GM23248 (cell line): ENCODE measurements at places on chromosomes 3 and 15.

DNA sequence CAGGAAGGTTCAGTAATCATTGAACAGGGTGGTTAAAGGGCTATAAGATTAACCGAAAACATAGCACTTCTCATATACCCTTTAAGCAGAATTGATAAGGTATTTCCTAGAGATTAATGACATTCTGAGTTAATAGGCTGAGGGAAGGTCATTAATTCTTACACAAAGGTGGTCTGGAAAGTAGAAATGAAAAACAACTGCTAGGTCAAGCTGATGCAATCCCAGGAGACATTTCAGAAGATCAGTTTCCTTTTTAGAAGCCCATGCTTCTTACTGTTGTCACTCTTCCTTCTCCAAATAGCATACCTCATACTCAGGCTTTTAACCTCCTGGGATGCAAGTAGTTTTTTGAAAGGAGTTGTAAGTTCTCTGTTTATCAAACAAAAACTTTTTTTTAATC is 8.8 kb downstream of the FILIP1L start:
- DNase-seq, result peak; percentile 8

GRCh38 chr3:60386306-60386705 is 864.9 kb downstream of the FHIT start:
- DNase-seq, result no peak

- DNase-seq, result no peak
Observed at GRCh38 chr3:101842245-101842934, 6.9 kb upstream of the NFKBIZ start.

DNA sequence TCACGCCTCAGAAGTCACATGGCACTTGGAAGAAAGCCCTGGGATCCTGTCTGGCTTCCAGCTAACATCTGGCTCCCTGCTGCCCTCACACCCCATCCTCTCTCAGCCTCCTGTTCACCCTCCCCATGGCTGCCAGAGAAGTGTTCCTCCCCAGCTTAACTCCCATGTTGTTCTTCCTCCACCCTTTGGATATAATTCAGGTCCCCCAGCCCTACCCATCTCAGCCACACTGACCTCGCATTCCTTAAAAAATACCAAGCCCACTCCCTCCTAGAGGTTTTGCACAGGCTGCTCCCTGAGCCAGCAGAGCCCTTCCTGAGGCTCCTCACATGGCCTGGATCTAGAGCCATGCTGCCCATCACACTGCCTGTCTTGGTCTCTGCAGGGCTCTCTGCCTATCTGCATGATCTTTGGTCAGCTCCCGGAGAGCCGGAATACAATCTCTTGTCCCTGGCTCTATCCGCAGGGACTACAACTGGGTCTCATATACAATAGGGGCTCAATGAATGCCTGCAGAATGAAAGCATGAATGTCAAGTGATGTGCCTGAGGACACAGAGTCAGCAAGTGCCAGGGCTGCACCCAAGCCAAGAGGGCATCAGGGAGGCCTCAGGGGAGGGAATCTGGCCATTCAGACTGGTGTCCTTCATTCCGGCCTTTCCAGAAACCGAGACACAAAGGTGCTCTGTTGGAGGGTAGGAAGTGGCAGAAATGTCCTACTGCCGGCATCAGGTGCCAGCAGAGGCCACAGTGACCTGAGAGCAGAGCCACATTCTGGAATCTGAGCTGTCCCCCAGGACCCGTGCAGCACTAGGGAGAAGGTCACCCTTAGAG is 3.8 kb upstream of the TKT start:
- no peak for DNase-seq

DNA sequence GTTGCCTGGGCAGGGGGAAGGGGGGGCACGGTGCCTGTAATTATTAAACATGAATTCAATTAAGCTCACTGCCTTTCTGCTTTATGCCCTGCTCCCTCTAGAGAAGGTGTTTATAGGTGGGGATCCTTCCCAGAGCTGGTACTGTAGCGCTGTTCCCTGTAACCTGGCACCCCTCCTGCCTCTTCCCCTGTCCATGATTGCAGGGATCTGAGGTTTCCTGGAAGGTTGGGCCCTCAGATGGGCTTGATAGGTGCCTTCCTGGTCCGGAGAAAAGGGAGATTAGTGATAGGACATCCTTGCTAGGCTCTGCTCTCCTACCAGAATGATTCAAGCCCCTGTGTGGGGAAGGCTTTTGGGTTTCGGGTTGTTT is 2.1 kb upstream of the FAM131A start:
- DNase-seq, result peak; percentile 42

GRCh38 chr3:168154089-168154488 is 58.4 kb upstream of the GOLIM4 start:
- no peak for DNase-seq

GRCh38 chr3:135927155-135927554 is 38.4 kb upstream of the PPP2R3A start:
- DNase-seq, result peak; percentile 90

GRCh38 chr3:161171639-161172552 is 49.2 kb upstream of the NMD3 start:
- peak; percentile 18 for DNase-seq

- DNase-seq, result no peak
Observed at GRCh38 chr15:69561071-69561784, 108.6 kb downstream of the RPLP1 start.

GRCh38 chr3:187098923-187099512 is 40.3 kb downstream of the RPL39L start:
- no peak for DNase-seq

DNA sequence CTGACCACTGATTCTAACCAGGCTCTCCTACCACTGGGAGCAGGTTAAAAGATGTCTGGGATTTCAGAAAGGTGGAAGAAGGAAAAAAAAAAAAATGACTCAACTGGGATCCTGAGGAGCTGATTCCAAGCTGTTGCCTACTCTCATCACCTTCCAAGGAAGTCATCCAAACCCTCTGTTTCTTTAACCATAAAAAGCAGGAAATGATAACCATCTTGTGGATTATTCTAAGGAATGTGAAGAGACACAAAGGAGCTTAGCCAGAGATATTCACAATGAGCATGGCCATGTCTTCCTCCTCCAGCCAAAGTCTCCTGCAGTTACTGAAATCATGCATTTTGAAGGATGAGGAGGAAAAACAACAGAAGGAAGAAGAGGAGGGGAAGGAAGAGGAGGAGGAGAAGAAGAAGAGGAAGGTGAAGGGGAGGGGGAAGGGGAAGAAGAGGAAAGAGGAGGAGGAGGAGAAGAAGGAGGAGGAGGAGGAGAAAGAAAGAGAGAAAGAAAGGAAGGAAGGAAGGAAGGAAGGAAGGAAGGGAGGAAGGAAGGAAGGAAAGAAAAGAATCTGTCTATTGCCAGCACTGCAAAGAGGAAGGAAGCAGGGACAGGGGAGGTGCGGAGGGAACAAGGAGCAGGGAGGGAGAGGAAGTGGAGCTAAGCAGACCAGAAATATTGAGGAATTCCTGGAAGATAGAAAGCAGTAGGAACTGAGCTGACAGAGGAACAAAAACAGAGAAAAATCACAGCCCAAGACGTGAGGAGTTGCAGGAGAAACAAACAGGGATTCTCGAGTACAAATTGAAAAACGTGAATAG is 229.2 kb downstream of the UACA start:
- DNase-seq, result peak; percentile 35

DNA sequence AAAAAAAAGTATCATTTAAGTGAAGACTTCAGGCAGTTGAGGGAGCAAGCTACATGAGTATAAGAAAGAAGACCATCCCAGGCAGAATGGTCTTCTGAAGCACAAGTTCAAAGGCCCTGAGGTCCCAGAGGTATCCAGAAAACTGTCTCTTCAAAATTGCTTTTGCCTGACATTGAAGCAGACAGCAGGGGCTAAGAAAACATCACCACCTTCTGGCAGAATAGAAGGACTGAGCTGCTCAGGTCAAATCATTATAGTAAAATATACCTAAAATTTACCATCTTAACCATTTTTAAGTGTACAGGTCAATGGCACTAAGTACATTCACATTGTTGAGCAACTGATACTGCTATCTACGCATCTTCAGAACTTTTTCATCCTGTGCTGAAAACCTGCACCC is 16.4 kb downstream of the GPR160 start:
- DNase-seq, result no peak

DNA sequence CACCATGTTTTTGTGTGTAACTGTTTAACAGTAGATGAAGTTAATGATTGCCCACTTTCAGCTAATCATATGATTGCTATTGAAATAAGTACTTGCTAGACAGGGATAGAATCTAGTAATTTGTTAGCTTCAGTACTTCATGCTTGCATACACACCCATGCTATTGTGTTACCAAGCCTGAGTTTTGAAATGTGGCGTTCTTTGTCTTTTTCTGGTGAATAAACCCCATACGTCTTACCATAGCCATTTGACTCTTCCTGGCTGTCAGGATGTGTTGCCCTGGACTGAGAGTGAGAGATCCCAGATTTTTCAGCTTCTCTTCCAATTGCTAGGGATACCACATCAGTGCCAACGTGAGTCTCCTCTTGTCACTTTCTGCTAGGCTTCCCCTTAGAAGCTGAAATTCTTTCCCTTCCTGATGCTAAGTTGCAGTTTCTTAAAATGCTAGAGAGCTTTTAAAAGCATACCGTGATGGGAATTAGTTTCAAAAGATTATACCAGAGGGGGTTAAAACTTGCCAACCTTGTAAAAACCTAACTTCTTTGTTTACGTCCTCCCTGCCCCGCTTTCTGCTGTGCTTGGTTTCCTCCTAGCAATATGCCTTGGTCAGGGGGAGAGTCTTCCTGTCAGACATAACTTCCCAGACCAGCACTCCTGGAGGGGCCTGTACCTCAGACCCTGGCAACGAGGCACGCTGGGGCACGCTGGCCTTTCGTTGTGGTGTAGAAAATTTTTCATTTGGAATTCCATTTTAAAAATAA is 62.9 kb upstream of the ULK4 start:
- DNase-seq, result peak; percentile 32

DNA sequence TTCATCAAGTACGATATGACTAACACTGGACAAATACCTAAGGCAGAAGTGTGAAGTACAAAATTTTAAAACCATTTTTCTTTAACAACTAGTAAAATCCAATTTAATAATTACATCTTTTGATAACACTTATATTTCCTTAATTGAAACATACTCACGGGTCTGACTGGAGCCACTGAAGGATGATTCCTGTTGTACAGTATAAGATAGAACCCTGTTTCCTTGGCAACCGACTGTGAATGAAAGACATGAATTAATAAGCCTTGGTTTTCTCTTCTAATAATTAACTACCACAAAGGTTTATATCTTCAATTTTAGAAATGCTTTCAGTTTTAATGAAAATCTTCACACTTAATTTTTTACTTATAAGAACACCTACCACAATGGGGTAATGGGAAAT is 19.4 kb downstream of the DHX36 start:
- DNase-seq, result no peak

GRCh38 chr3:30098653-30099455 is 507.5 kb upstream of the TGFBR2 start:
- peak; percentile 81 for DNase-seq

GRCh38 chr3:30332196-30333021 is 274.0 kb upstream of the TGFBR2 start:
- no peak for DNase-seq

- DNase-seq, result no peak
Observed at GRCh38 chr3:121232309-121233225, 313.2 kb downstream of the POLQ start.

GRCh38 chr3:94028093-94028837 is at the start of gene STX19:
STX19 (minus strand) TSS chr3:94028597; CDS start chr3:94015269, 13,328 bp downstream.
- DNase-seq, result no peak

- DNase-seq, result peak; percentile 67
Observed at GRCh38 chr3:133570937-133571320, 2.6 kb upstream of the CDV3 start.

- no peak for DNase-seq
Observed at GRCh38 chr3:133954717-133955360, 59.2 kb upstream of the RAB6B start.

- DNase-seq, result no peak
Observed at GRCh38 chr3:52484680-52485461, 10.3 kb upstream of the STAB1 start.

DNA sequence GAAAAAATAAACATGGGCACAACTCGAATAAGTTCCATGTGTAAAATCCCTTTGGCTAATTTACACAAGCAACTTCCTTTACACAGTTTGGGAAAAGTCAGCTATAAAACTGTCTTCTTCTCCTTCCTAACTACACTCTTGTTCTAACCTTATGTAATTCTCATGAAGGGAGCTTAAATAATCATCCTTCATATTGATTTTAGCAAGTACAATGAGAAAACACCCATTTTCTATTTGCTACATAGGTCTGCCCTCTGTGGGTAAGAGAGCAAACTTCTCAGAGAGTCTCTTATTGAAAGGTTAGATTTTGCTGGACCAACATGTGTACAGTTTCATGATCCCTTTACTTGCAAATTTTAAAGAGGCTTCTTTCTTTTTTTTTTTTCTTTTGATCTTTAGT is 398.5 kb downstream of the ROBO1 start:
- peak; percentile 53 for DNase-seq

DNA sequence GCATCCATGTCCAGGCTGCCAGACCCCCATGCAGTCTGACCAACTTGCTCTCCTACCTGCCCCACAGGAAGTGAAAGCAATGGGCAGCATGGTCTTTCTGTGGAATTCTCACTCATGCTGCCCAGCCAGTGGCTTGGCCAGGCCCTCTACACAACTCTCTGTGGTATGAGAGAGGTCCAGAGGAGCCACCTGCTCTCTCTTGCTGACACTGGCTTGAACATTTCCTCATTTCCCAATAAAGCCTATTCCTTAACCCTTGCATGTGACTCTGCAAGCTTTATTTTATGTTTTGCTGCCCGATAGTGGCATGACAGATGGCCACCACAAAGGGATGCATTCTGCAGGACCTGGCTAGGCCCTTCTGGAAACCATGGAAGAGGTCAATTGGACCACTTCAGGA is 53.8 kb downstream of the CCR1 start:
- no peak for DNase-seq

DNA sequence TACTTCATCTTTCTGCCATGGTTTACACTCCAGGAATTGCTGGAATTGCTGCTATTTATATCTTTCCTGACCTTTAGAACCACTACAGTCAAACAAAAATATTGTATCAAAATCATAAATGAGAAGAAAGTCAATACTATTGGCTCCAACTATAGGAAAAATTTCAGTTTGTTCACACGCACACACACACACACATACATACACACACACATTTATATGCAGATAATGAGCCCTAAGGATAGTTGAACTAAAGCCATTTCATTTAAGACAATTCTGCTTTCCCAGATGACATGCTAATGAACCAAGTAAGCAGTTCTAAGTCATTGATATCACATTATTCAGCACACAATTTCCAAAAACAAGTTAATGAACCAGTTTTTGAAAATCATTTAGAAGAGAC is 627.3 kb downstream of the PLOD2 start:
- DNase-seq, result no peak

DNA sequence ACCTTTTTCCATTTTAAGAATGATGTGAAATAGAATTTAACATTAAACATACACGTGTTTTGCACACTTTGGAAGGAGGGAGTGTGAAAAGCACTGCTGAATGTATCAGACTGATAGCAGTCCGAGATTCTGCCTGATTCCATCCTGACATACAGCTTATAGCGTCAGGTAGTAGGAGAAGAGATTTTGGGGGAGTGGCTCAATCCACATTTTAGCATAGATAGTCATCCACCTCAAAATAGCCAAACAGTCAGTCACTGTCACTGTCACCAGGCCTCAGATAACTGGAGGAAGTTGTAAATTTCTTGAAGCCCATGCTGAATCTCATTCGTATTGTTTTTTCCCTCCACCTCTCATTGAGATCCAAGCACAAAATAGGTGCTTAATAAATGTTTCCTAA is 35.4 kb upstream of the ARHGEF26 start:
- DNase-seq, result no peak
